ENCODE measurements at places on chromosomes 13 and 19.

DNA sequence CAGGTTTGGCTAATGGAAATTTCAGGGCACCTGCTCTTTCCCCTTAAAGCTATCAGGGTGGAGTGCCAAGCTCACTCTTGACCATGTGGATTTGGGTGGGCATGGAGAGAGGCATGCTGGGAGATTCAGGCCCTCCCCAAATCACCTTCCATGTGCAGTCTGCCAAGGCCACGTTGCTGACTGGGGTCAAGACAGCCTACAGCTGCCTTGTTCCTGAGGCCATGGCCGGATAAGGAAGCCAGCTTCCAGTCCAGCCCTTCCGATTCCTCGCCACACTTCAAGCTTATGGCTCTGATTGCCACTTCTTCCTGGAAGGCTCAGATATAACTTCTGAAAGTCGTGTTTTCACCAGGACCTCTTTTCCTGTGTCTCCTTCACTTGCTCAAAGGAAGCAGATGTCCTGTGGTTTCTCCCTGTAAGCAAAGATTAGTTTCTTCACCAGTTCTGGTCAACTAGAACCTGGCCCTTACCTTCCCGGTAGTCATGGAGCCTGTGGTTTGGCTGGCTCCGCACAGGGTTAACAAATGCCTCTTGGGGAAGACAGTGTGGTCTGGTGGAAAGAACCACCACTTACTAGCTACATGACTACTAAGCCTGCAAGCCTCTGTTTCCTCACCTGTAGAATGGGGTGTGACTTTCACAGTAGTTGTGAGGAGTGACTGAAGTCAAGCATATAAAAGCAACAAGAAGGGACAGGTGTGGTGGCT is 16.1 kb upstream of the TPT1 start:
- DNase-seq: no peak

- no peak for DNase-seq
These were observed 26.0 kb downstream of the ZNF333 start for GRCh38 chr19:14715841-14716240.

DNA sequence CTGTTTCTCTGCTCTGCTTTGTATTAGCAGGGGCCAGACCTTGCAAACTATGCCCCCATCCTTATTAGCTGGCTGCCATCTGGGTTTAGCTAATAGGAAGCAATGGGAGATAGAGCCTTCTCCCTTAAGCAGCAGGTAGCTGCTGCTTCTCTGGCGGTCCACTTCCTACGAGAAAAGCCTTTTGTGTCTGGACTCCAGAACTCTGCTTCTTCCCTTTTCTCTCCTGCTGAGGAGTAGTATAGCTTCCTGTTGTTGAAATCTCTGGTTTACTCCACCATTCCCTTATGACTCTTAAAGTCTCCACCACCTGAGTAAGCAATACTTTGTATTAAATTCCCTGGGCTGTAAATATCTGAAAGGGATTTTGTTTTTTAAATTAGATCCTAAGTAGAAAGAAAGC is 147.1 kb downstream of the DNAJC15 start:
- no peak for DNase-seq

GRCh38 chr19:47022541-47023447 is 3.2 kb downstream of the NPAS1 start:
- no peak for DNase-seq

- no peak for DNase-seq
These were observed 36.1 kb downstream of the CNMD start for GRCh38 chr13:52703482-52703881.

DNA sequence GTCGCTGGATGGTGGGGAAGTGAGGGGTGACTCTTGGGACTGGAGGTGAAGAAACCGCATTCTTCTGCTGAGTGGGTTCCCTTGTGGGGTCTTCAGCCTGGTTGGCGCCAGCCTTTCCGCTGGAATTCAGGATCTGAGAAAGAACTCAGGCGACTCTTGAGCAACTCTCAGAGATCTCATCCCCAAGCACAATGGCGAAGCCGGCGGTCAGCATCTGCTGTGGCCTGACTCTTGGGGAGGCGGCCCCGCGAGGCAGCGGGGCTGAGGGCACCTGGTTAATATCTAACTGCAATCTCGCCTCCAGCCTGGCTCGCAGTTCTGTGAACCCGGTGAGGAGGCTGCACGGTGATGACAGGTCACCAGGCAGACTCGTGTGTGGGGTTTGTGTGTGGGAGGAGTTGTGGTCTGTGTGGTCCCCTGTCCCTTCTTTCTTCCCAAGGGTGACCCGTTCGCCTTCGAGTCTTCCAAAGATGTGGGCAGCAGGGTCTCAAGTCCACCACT is 883 bp downstream of the ZNF441 start:
- DNase-seq: peak; percentile 42

GRCh38 chr13:78256484-78256883 is 337.9 kb upstream of the EDNRB start:
- no peak for DNase-seq

DNA sequence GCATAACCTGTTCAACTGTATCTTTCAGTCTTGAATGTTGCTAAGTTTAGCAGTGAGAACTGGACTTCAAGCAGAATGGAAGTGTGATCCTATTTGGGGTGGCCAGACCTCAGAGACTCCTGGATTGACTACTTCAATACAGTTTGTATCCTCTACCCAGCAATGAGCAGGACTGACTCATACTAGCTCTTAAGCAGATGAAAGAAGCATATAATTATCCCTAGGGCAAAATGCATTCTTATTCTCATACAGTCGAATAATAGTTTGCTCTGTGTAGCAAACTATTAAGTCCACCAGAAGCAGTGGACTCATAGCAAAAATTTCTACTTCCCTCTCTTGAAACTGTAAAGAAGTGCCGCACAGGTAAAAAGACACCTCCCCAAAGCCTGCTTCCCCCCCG is 46.4 kb upstream of the FAM216B start:
- no peak for DNase-seq

DNA sequence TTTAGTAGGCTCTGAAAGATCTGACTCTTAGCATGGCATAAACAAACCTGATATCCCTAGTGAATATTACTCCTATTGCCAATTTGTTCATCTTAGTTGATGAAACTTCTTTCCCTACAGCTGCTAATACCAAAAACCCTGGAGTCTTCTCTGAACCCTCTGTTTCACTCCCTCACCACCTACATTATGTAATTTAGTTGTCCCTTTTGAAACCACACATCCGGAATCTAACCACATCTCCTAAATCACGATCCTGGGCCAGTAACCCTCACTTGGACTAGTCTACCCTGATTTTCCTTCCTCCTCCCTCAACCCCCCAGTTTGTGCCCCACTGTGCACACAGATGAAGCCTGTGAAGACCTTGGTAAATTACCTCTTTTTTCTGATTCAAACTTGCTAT is 1.2 kb downstream of the ZNF256 start:
- DNase-seq: no peak

DNA sequence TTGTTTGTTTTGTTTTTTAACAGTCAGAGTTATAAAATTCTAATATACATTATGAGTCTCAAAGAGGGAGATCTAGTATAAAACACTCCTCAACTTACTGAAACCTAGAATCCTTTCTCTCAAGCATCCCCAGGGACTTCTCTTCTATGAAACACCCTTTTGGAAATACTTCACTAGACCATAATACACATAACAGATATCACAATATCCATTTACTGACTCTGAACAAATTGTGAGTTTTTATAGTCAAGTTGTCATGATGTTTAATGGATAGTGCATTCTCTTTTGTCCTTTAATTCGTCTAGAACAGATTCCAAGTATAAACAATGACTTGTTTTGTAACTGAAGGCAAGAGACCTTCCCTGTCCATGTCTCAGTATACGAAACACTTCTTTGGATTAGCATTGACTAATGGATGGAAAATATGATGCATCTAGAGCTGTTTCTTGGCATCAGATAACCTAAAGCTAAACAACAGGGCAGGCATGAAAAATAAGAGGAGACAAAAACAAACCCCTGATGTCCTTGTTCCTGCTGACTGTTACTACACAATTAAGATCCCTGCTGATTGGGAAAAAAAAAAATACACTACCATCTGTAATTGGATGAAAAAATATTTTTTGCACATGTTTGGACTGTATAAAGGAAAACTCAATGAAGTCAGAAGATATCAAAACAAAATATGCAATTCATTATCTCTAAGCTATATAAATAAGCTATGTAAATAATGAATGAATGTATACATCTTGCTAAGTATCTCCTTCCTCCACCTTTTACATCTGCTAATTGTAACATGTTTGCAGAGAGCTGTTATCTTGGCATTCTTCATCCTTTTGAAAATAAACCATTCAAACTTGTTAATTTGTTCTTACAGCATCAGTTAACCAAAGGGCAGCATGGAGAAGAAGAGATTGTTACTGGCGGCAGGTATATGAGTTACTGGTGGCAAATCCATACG is 214.2 kb downstream of the LACC1 start:
- DNase-seq: no peak

DNA sequence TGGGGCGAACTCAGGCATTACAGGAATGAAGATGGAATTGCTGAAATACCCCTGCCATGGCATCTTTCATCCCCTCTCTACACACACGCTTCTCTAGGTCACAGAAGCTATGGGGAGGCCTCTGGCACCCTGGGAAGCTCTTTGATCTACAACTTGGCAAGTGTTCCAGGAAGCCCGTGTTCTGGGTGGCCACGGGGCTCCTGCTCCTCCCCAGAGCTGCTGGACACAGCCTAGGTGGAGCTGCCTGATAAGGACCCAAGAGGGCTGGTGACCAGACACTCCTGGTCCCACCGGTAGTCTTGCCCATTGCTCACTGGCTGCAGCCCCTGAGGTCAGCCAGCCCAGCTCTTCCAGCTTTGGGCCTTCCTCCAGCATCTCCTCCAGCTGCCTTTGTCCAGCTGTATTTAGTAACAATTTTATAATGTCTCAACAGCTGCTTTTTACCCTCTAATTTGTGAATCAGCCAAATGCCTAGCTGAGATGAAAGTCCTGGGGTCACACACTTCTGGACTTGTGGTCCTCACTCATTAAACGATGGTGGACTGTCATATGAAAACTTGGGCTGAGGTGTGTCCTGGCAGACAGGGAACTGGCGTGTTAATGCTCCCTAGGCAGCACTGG is 72.8 kb upstream of the SPATA13 start:
- DNase-seq: no peak

GRCh38 chr19:49837425-49837824 is 13.5 kb upstream of the PTOV1 start:
- no peak for DNase-seq

DNA sequence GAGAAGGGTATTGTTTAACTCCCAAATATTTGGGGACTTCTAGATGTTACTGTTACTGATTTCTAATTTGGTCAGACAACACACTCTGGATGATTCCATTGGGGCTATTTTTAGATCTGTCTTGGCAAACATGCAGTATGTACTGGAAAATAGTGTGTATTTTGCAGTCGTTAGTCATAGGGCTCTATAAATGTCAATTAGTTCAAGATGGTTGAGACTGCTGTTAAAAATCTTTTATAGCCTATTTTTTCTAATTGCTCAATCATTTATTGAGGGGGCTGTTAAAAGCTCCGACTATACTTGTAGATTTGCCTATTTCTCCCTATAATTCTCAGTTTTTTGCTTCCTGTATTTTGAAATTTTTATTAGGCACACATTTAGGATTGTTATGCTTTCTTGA is 31.4 kb downstream of the PPP5C start:
- peak; percentile 64 for DNase-seq

DNA sequence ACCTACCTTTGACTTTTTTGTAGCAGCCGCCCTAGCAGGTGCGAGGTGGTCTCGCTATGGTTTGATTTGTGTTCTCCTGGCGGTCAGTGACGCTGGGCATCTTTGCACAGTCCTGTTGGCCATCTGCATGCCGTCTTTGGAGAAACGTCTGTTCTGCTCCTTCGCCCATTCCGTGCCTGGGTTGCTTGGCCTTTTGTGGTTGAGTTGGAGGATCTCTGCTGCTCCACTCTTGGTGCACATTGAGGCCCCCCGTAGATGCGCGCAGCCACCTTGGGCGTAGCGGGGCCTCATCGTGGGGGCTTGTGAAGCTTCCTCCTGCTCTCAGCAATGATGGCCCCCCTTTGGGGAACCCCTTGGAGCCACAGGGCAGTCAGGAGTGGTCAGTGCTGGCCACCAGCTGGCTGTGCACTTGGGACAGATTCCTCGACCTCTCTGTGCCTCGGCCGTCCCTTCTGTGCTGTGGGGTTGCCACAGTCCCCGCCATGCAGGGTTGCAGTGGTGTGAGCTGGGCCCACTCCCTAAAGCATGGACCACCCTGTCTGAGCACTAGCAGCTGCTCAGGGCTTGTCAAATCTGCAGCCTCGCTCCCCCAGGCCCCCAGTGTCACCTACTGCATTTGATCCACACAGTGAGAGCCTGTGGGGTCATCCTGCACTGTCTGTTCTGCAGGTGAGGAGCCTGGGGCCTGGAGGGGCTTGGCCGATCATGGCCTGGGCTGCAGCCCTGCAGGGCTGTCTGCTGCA is 170.8 kb downstream of the KDM4B start:
- DNase-seq: no peak

- peak; percentile 82 for DNase-seq
These were observed 1.8 kb downstream of the TNPO2 start for GRCh38 chr19:12721656-12722565.

DNA sequence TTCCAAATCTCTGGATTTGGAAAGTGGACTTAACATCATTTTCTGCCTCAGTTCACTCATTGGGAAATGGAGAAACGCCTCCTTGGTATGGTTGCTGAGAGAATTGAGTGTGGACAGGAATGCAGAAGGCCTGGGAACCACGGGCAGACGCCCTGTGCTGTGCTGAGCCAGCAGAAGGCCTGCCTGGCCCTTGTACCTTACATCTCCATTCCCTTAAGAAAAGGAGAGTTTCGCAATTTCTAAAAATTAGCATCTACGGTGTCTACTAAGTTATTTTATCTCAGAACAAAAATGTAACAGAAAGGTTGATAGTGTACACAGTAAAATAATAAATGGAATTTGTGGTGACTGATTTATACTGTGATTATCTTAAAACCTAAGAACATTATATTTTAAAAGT is 78.7 kb downstream of the IPO5 start:
- no peak for DNase-seq

GRCh38 chr13:101660711-101661110 is 208.2 kb downstream of the ITGBL1 start:
- DNase-seq: no peak

DNA sequence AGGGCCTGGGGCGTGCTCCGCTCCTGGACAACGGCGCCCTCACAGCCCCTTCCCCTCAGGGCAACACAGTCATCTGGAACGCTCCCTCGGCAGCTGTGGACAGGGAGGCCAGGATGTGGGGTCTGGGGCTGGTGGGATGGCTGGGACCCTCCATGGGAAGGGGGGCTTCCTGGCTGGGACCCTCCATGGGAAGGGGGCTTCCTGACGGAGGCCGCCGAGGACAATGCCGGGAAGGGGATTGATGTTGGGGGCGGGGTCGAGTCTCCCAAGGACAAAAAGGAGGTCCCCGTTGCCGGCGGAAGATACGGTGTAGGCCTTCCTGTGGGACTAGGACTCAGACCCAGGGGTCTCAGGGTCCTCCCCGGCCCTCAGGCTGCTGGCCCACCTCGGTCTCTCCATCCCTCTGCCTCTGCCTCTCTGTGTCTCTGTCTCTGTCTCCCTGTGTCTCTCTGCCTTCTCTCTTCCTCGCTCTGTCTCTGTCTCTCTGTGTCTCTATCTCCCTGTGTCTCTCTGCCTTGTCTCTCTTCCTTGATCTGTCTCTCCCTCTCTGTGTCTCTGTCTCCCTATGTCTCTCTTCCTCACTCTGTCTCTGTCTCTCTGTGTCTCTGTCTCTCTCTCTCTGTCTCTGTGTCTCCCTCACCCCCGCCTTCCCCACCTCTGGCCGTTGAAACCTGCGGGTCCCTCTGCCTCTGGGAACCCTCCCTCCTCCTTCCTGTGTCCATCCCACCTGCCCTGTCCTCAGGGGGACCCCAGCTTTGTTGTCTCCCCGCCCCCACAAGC is 2.7 kb upstream of the MADCAM1 start:
- no peak for DNase-seq

Data from fibroblast of pulmonary artery (primary cell).